ENCODE measurements at places on chromosomes 12 and 14. TPM values are rescaled to one million over a fixed set of nuclear protein-coding genes. Genes with fewer than 3 reads are reported as not detected.

MMP19 gene
- 0.24 TPM for total RNA-seq

CALCOCO1 gene
- 21.0 TPM for total RNA-seq

ACSS3 gene
- total RNA-seq, result not detected

LBHD2 gene
- 0.50 TPM for total RNA-seq

EML5 gene
- 0.45 TPM for total RNA-seq

APOF gene
- not detected for total RNA-seq

WNK1 gene
- total RNA-seq, result 82.9 TPM

HSPB8 gene
- 13.5 TPM for total RNA-seq

CCDC184 gene
- 3.6 TPM for total RNA-seq

FAM186B gene
- 0.11 TPM for total RNA-seq

CBLN3 gene
- 1.5 TPM for total RNA-seq

CSAD gene
- 3.1 TPM for total RNA-seq

ESPL1 gene
- 22.1 TPM for total RNA-seq

NXPH4 gene
- total RNA-seq, result 2.7 TPM

HCAR2 gene
- not detected for total RNA-seq

BICDL1 gene
- total RNA-seq, result 2.5 TPM

TNFAIP2 gene
- 358 TPM for total RNA-seq

ISM2 gene
- 0.38 TPM for total RNA-seq

PLBD2 gene
- 34.4 TPM for total RNA-seq

UNC79 gene
- total RNA-seq, result 0.01 TPM

TMEM119 gene
- not detected for total RNA-seq

SLC22A17 gene
- total RNA-seq, result 6.9 TPM
